CD4-positive, alpha-beta T cell treated with Interferon alpha-2 for 1 hour (primary cell): ENCODE measurements at places on chromosomes 5 and 9.

GRCh38 chr5:151740336-151740942 is 18.0 kb downstream of the ATOX1 start:
- peak; percentile 66 for DNase-seq

- no peak for DNase-seq
Measured at GRCh38 chr5:143426437-143426991, 23.0 kb upstream of the NR3C1 start.

GRCh38 chr5:142863856-142864255 is 93.7 kb downstream of the ARHGAP26 start:
- no peak for DNase-seq

DNA sequence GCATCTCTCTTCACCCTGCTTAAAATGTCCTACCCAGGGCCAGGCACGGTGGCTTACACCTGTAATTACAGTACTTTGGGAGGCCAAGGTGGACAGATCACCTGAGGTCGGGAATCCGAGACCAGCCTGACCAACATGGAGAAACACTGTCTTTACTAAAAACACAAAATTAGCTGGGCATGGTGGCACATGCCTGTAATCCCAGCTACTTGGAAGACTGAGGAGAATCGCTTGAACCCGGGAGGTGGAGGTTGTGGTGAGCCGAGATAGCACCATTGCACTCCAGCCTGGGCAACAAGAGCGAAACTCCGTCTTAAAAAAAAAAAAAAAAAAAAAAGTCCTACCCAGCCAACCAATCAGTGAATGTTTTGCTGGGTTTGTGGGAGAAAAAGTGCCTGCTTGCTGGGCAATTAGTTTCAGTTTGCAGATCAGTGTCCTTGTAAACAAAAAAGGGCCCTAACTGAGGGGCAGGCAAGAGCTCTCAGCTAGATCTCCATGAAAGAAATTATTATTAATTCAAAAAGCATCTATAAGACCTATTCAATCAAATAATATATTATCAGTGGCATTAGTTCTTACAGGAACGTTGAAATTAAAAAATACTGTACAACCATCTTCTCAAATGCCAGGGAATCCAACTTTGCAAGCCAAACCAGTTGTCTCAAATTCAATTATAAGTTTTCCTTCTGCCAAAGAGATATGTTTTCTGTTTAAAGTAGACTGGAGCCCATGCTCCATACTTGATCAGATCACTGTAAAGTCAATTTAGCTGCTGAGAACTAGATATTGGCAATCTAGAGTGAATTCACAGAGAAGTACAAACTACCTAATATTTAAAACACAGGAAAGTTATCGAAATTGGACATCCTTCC is 3.9 kb downstream of the MEGF9 start:
- DNase-seq: peak; percentile 75

GRCh38 chr9:107486674-107487520 is 2.7 kb downstream of the KLF4 start:
- DNase-seq: no peak

- DNase-seq: no peak
Measured at GRCh38 chr9:14706530-14707140, 13.4 kb upstream of the ZDHHC21 start.

GRCh38 chr5:53035868-53036381 is 46.8 kb downstream of the ITGA2 start:
- DNase-seq: peak; percentile 3

DNA sequence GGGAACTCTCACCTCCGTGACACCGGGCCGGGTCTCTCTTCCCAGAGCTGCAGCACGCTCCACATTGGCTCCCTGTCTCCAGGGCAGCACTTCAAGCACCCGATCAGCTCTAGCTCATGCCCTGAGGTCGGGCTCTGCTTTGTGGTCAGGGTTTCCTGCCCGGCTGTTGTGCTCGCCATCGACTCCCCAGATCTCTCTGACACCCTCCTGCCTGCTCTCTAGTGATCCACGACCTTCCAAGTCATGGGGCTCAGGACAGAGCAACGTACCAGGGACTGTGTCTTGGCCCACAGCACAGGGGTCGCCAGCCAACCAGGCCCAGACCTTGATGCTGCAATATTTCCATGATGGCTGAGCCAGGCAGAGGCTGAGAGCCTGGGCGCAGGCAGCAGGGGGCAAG is 45.1 kb downstream of the PRRT1B start:
- DNase-seq: no peak
